ENCODE measurements at places on chromosomes 3 and 15. TPM values are rescaled to one million over a fixed set of nuclear protein-coding genes. Genes with fewer than 3 reads are reported as not detected.

The ENTPD3 gene
- not detected for total RNA-seq

The DCLK3 gene
- total RNA-seq: under 0.01 TPM

The NR2E3 gene
- total RNA-seq: not detected

The RLBP1 gene
- not detected for total RNA-seq

The IMPG2 gene
- total RNA-seq: 0.11 TPM

The CAMP gene
- not detected for total RNA-seq

GRCh38 chr3:180433152-180433551, 168.8 kb upstream of the TTC14 start:
- peak; percentile 79 for DNase-seq

DNA sequence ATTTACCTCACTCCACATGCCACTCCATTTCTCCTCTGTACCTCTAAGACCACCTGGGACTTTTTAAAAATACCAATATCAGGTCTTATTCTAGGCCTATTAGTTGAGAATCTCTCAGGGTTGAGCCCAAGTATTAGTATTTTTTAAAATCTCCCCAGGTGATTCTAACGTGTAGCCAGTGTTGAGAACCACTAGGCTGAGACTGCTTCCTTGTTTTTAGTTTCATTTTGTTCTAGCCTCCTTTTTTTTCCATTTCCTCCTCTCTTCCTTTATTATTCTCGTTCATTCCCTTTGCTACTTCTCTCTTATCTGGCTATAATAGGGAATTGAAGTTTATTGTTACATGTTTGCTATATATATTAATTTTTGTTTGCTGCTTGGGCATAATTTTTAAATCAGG, 217.8 kb upstream of the CD96 start:
- no peak for DNase-seq

DNA sequence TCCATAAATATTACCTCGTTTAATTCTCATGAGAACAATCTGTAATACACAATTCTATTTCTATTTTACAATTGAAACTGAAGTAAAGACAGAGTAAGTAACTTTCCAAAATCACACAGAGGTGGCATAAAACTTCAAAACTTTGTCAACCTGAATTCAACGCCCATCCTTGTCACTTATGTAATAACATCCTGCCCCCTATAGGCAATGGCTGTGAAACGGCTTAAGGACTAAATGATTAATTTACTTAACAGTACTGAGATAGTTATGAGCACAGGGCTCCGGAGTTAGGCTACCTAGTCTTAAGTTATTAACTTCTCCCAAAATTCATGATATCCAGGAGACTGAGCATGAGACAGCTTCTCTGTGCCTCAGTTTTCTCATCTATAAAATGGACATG, 293.1 kb upstream of the CHRM5 start:
- DNase-seq: peak; percentile 53

GRCh38 chr3:177802151-177802900, 605.0 kb upstream of the TBL1XR1 start:
- peak; percentile 59 for DNase-seq

DNA sequence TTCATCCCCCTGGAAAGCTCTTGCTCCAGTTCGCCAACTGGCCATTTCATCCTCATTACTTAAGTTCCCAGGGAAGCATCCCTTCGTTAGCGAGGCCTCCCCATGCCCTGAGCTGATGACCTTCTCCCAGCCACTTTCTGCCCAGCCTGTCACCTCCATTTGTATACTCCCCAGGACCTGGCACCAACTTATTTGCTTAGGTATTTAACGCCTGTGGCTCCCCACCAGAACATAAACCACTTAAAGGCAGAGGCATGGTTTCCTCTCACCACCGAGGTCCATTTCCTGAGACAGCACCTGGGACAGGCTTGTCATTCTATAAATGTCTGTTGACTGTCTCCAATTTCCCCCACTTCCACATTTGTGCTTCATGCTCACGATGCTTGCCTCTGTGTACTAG, 189.0 kb downstream of the ZNF621 start:
- DNase-seq: no peak

- DNase-seq: no peak
These were observed 27.6 kb upstream of the MYO1E start for GRCh38 chr15:59400103-59400813.
